ENCODE measurements at places on chromosomes 1 and 21.

DNA sequence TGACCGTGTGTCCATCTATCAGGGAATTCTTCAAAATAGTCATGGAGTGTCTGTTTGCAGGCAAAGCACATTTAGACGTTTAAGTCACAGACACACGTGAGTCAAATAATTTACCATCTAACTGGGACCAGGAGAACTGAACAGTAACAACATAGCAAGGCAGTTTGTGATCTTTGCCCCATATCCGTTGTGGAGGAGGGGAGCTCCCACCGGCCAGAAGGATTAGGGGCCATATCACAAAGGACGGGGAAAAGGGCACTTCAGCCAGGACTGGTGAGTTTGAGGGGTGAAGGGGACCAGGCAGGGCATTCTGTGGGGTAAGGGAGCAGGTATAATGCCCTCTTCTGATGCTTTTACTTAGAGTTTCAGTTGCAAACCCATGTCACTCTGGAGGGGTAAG, 22.9 kb downstream of the ELAPOR1 start:
- DNase-seq: no peak

GRCh38 chr1:11684070-11684469, 3.1 kb upstream of the MAD2L2 start:
- no peak for DNase-seq

DNA sequence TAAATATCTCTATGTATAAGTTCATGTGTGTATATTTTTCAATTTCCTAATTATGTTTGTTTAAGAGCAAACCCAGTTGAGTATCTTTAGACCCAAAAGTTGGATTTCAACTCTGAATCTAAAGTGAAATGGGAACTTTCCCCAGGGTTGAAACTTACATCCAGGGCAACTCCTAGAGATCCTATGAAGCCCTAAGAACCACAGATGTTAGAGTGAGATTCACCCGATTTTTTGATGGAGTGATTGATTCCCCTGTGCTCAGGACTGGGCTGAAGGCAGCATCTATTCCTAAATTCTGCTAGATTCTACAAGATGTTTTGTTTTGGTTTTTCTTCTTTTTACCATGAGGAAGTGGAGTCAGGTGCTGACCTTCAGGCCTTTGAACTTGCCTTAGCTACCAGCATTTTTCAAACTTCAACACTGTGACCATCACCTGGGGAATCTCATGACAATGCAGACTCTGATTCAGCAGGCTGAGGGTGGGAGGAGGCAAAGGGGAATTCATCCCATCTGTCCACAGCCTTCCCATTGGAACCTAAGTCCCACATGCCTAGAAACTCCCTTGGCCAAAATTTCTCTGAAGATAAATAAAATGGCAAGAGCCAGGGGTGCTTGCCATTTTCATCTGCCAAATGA, 145.5 kb downstream of the ETS2 start:
- no peak for DNase-seq

DNA sequence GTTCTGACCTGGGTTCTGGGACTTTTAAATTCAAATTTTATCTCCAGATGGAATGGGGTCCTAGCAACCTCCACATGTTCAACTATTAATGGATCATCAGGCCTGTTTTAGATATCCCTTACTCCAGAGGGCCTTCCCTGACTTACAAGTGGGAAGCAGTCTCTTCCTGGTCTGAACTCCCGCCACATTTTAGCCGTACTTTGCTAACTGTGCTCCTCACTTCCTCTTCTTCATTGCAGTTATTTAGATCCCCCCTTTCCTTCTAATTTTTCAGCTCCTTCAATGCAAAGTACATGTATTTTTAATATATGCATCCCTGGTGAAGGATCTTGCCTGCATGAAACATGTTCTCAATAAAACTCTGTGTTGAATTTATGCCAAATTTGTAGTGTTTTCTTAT, 3.7 kb downstream of the CD1A start:
- no peak for DNase-seq

GRCh38 chr1:244322791-244323521, 128.8 kb downstream of the ADSS2 start:
- DNase-seq: no peak

- no peak for DNase-seq
These were observed 8.5 kb upstream of the GPR137B start for GRCh38 chr1:236133802-236134201.

- DNase-seq: peak; percentile 58
These were observed 5.5 kb downstream of the RNF223 start for GRCh38 chr1:1068517-1069055.

- no peak for DNase-seq
These were observed 25.0 kb downstream of the CRYAA start for GRCh38 chr21:43193651-43194302.

DNA sequence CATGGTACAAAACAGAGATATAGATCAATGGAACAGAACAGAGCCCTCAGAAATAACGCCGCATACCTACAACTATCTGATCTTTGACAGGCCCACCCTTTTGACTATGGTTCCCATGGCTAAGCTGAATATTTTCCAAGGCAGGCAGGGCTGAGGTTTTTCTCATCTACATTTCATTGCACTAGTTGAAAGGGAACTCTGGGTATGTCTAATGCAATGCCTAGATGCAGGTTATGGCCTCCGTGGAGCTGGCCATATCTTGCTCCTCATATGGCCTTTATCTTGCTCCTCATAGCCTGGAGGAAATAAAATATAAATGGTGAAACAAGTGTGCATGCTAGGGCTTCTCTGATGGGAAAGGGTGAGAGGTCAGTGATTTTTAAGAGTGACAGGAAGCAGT, 10.6 kb downstream of the SPRR5 start:
- DNase-seq: no peak

GRCh38 chr1:208245185-208245705, 1.1 kb upstream of the PLXNA2 start:
- peak; percentile 92 for DNase-seq

- DNase-seq: peak; percentile 68
These were observed 19.1 kb downstream of the RAB7B start for GRCh38 chr1:205983925-205984725.

- DNase-seq: no peak
These were observed 10.3 kb downstream of the INSRR start for GRCh38 chr1:156848461-156849150.

GRCh38 chr1:75425001-75425650, 185.8 kb downstream of the SLC44A5 start:
- DNase-seq: no peak

- DNase-seq: no peak
These were observed 29.7 kb downstream of the SLC26A9 start for GRCh38 chr1:205913451-205914154.

GRCh38 chr21:42338729-42339715, 11.8 kb downstream of the TFF2 start:
- DNase-seq: no peak

DNA sequence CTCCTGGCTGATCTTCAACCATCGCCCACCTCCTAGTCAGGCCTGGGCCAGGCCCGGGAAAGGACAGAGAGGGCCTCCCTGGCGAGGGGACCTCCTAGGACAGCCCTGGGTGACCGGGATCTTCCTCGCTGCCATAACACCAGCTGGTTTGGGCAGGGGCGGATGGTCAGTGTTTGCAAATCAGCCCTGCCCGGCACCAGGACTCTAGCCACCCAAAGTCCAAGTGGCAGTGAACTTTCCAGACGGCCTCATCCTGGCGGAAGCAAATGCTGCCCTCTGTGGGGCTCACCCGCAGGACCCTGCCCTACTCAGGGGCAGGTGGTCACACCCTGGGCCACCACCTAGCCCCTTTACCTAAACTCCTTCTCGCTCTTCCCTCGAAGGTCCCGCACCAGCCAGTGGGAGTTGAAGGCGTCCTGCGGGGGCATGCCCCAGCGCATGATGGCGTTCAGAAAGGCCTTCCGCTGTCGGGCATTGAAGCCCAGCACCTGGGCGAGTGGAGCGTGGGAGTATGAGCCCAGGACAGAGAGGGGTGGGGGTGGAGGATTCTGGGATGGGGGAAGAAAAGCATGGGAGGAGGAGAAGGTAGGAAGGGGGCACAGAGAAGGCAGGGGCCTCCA, 55.3 kb downstream of the CHD5 start:
- DNase-seq: no peak

DNA sequence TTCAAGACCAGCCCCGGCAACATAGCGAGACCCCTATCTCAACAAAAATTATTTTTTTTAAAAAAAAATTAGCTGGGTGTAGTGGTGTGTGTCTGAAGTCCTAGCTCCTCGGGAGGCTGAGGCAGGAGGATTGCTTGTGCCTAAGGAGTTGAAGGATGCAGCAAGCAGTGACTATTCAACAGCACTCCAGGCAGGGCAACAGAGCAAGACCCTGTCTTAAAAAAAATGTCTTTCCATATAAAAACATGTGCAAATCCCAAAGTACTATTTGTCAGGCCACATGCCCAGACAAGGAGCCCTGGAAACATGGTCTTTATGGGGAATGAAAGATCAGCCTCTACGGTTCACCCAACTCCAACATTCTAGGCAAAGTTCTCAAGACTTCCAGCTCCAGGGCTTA, 13.3 kb downstream of the IFFO2 start:
- no peak for DNase-seq

DNA sequence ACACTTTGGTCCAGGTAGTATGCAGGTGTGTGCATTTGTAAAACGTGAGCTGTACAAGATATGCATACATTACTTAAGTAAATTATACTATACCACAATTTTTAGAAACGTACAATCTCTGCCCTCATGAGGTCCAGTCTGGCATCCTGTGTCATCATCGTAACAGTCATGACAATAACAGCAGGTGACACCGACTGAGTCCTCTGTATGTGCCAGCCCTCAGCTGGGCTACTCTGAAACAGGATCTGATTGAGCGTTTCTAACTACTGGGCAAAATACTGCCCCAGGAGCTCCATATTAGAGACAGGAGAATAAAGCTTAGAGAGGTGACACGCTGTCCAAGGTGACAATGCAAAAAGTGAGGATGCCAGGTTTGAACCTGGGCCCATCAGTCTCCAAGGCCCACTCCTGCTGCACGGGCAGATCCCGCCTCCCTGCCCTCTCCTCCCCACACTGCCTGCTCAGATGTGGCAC, 47.2 kb upstream of the ECE1 start:
- no peak for DNase-seq

DNA sequence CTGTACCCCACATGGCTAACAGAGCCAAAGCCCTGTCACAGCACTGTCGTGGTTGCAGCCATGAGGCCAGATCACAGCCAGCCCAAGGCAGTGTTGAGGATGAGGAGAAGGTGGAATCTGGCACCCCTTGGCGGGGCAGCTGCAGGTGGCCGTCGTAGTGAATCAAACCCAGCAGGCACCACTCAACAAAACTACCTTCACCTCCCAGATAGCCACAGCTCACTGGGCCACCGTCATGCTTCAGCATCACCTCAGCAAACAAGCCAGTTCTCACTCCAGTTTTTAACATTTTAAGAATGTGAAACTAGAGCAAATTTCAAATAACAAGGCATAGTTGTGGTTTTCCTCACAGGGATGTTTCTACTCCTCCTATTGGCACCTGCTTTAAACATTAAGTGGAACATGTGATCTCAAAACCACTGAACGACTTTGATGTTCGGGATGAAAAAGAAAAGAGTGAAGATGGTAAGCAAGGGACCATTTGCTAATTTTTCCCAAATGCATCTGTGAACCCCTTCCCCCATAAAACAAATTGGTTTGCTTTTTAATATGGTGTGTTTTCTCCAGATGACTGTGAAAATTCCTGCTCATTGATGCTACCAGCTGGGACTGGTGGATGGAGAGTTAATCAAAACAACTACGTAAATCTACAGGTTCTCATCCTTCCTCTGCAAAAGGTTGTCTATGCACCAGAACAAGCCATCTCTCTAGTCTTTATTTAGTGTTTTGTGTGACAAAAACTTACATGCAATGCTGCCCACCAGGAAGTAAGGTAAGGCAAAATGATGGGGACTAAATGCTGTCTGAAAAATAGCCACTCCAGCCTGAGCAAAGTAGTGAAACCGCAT, 45.5 kb downstream of the TOR1AIP2 start:
- no peak for DNase-seq

DNA sequence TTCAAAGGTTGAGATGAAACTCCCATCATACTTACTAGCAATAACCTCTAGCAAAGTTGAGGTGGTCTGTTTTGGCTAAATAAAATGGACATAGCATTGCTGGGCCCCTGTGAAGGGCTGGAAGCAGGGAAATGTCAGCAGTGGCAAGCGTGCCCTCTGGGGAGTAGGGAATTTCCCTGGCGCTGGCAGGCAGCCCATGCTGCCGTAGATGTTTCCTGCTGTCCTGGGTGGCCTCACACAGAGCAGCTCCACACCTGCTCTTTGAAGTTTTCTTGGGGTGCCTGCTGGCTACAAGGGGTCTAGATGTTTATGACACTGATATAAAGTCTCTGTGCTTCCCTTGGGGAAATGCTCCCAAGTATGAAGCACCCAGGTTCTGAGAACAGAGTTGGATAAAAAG, 30.2 kb downstream of the ADARB1 start:
- no peak for DNase-seq

GRCh38 chr1:180428782-180429695, 73.3 kb downstream of the ACBD6 start:
- no peak for DNase-seq
